CD4-positive, alpha-beta memory T cell (primary cell): ENCODE measurements at places on chromosomes 5 and 9. TPM values are rescaled to one million over a fixed set of nuclear protein-coding genes. Genes with fewer than 3 reads are reported as not detected.
A peak's percentile ranks its signal among the peaks of the same experiment; 100 is the strongest.

Gene PAX5
- polyA plus RNA-seq, result 0.32 TPM

GRCh38 chr5:57304931-57305330 lies 131.1 kb downstream of the GPBP1 start:
- DNase-seq, result no peak
- H3K27ac ChIP-seq, result no peak overlapping the region
- no peak overlapping the region for H3K4me3 ChIP-seq
- no peaks in the 10 kb centered on the region for H3K36me3 ChIP-seq
- H3K27me3 ChIP-seq, result no peaks in the 10 kb centered on the region
- H3K4me1 ChIP-seq, result no peaks in the 10 kb centered on the region

Gene C5orf52
- polyA plus RNA-seq, result not detected

- no peak for DNase-seq
- no peaks in the 10 kb centered on the region for H3K4me1 ChIP-seq
- H3K27me3 ChIP-seq, result no peaks in the 10 kb centered on the region
- no peak overlapping the region for H3K4me3 ChIP-seq
- H3K27ac ChIP-seq, result no peak overlapping the region
These were observed 15.4 kb downstream of the POC5 start for GRCh38 chr5:75701856-75702255.

Gene PHYKPL
- 44.6 TPM for polyA plus RNA-seq

GRCh38 chr5:82419559-82420332 lies 141.6 kb upstream of the RPS23 start:
- H3K27ac ChIP-seq, result no peak overlapping the region
- H3K4me1 ChIP-seq, result peaks cover 4% of the 10 kb centered on the region
- no peaks in the 10 kb centered on the region for H3K27me3 ChIP-seq

- H3K4me1 ChIP-seq, result peaks cover 1% of the 10 kb centered on the region
- H3K36me3 ChIP-seq, result peaks cover 60% of the 10 kb centered on the region
- H3K27me3 ChIP-seq, result no peaks in the 10 kb centered on the region
- H3K27ac ChIP-seq, result no peak overlapping the region
- DNase-seq, result no peak
These were observed 77.7 kb downstream of the RGS3 start for GRCh38 chr9:113541019-113541900.

GRCh38 chr9:126306071-126306647 lies 20.5 kb upstream of the MVB12B start:
- H3K4me3 ChIP-seq, result no peak overlapping the region
- DNase-seq, result no peak
- H3K27me3 ChIP-seq, result no peaks in the 10 kb centered on the region
- H3K36me3 ChIP-seq, result no peaks in the 10 kb centered on the region

Gene HSPA5
- polyA plus RNA-seq, result 253 TPM

DNA sequence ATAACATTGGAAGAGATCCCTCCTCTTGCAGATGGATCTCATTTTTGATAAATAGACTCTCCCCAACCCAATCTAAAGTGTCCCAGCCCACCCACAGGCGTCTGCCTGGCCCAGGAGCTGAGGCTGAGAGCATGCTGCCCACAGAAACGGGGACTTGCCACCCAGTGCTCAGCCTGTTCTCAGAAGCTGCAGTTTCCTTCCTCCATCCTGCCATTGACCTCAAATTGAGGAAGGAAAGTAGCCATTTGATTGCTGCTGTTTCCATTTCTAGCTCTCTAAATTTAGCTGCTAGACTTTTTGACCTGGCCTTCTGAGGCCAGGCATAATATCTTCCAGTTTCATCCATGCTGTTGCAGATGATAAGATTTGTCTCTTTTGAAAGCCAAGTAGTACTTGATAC lies 31.1 kb upstream of the FRMD3 start:
- H3K27ac ChIP-seq, result no peak overlapping the region
- no peak for DNase-seq
- no peaks in the 10 kb centered on the region for H3K4me1 ChIP-seq
- H3K36me3 ChIP-seq, result no peaks in the 10 kb centered on the region

GRCh38 chr9:115204904-115205453 lies 87.0 kb upstream of the TNC start:
- H3K27ac ChIP-seq, result no peak overlapping the region
- H3K36me3 ChIP-seq, result no peaks in the 10 kb centered on the region
- H3K4me3 ChIP-seq, result no peak overlapping the region
- H3K4me1 ChIP-seq, result no peaks in the 10 kb centered on the region

DNA sequence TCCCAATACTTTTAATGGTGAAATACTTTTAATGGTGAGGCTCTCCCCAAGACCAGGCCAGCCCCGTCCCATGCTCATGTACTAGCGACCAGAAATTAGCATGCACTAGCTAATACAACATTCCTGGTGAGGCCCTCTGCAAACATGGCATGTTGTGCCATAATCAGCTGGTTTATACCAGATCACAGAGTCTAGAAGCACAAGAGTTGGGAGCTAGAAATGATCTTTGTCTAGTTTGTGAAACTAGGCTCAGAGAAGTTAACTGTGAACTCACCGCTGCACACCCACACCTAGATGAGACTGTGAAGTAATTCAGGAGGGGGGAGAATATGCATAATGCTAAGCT lies 37.4 kb downstream of the MTMR12 start:
- H3K4me3 ChIP-seq, result no peak overlapping the region
- H3K36me3 ChIP-seq, result peaks cover 35% of the 10 kb centered on the region
- no peaks in the 10 kb centered on the region for H3K27me3 ChIP-seq
- H3K4me1 ChIP-seq, result peaks cover 28% of the 10 kb centered on the region
- no peak overlapping the region for H3K27ac ChIP-seq
- DNase-seq, result no peak

- DNase-seq, result no peak
- peaks cover 12% of the 10 kb centered on the region for H3K36me3 ChIP-seq
- H3K27me3 ChIP-seq, result no peaks in the 10 kb centered on the region
- H3K4me1 ChIP-seq, result no peaks in the 10 kb centered on the region
These were observed 98.4 kb downstream of the PHF2 start for GRCh38 chr9:93674580-93675335.

DNA sequence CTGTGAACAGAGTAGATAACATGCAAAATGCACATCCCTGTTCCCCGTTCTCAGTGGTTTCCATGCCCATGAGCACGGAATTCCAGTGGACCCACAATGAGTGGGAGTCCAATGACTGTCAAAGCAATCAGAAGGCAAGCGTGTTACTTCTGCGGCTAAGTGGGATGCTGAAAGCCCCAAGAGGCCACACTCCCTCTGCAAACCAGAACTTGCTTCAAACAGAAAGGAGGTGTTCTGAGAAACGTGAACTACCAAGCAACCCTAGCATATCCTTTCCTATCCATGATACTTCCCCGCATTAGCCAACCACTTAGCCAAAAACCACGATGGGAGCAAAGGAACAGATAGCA lies 21.7 kb upstream of the MVB12B start:
- H3K27me3 ChIP-seq, result no peaks in the 10 kb centered on the region
- no peaks in the 10 kb centered on the region for H3K36me3 ChIP-seq
- DNase-seq, result no peak

- peak; percentile 73 for DNase-seq
- H3K4me3 ChIP-seq, result peak overlapping the region; percentile 14
- H3K27ac ChIP-seq, result peak overlapping the region; percentile 49
- no peaks in the 10 kb centered on the region for H3K27me3 ChIP-seq
- H3K36me3 ChIP-seq, result no peaks in the 10 kb centered on the region
These were observed 26.9 kb upstream of the CEMIP2 start for GRCh38 chr9:71795097-71795813.

Gene GLRA1
- not detected for polyA plus RNA-seq

- H3K36me3 ChIP-seq, result no peaks in the 10 kb centered on the region
- H3K27ac ChIP-seq, result no peak overlapping the region
- H3K4me3 ChIP-seq, result no peak overlapping the region
These were observed 11.3 kb upstream of the RIOK2 start for GRCh38 chr5:97194366-97194765.

GRCh38 chr9:125088752-125089151 lies 54.6 kb downstream of the SCAI start:
- H3K4me1 ChIP-seq, result no peaks in the 10 kb centered on the region
- no peak overlapping the region for H3K4me3 ChIP-seq
- H3K36me3 ChIP-seq, result no peaks in the 10 kb centered on the region
- H3K27ac ChIP-seq, result no peak overlapping the region
- no peaks in the 10 kb centered on the region for H3K27me3 ChIP-seq

Gene SLC45A2
- polyA plus RNA-seq, result not detected

DNA sequence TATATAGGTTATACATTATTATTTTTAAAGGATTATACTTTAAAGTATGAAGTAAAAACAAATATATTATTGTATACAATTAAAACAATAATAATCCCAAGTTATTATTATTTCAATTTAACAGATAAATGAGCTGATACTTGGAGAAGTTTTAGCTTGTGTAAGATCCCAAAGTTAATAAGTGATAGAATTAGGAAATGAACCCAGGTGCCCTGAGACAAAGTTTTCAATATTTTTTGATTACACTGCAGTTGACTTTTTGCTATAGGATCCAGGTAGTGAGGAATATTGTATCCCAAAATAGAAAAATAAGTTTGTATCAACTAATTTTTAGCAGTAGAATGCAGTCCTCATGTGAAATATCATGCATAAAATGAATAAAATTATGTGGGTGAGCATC lies 543.2 kb upstream of the ZNF608 start:
- DNase-seq, result no peak
- H3K27ac ChIP-seq, result no peak overlapping the region
- H3K4me1 ChIP-seq, result no peaks in the 10 kb centered on the region
- no peaks in the 10 kb centered on the region for H3K27me3 ChIP-seq

- H3K4me1 ChIP-seq, result no peaks in the 10 kb centered on the region
- H3K27ac ChIP-seq, result no peak overlapping the region
- no peaks in the 10 kb centered on the region for H3K36me3 ChIP-seq
- DNase-seq, result no peak
These were observed 443.8 kb downstream of the SPOCK1 start for GRCh38 chr5:137055271-137055872.

DNA sequence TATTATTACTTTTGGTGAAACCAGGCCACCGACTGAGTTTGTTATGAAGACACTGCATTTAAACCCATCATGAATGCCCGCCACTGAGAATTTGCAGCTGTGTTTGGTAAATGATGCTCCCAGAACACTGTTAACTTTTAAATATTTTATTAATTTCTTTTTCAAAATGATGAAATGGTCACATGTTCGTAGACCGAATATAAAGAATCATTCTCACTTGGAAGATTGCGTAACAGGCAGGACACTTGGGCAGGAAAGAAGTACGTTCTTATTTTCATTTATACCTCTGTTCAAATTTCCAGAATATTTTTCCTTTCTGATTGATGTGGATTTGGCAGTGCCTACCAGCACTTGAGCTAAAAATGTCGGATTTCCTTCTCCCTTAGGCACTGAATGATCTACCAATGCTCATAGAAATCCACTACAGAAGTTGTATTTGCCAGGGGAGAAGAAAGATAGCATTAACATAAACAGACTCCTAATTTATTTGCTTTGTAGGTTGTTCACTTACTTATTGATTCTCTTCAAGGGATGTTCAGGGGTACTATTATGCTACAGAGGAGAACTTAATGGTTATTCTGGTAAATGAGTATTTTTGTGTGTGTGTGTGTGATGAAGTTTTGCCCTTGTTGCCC lies 13.8 kb downstream of the CYFIP2 start:
- H3K27me3 ChIP-seq, result no peaks in the 10 kb centered on the region
- no peak for DNase-seq
- H3K36me3 ChIP-seq, result no peaks in the 10 kb centered on the region
- no peak overlapping the region for H3K4me3 ChIP-seq
- no peak overlapping the region for H3K27ac ChIP-seq

DNA sequence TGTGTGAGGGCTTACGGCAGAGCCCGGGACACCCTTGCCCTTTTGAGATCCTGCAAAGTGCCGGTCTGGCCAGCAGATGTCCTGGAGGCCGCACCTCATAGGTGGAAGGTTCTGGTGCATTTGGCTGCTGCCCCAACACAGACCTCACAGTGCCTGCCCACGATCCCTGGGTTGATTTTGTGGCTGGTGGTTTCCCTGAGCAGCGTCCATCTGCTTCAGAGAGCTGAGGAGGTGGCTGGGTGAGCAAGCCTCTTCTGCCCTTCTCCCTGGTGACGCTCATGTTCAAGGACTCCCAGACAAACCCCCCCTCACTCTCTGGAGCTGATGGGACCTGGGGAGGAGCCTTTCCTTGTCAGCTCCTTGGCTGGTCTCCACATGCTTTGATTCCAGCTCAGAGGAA lies 18.9 kb downstream of the BNIP1 start:
- peaks cover 30% of the 10 kb centered on the region for H3K36me3 ChIP-seq
- H3K4me3 ChIP-seq, result no peak overlapping the region

Gene GNAQ
- 18.4 TPM for polyA plus RNA-seq

Gene STPG3
- polyA plus RNA-seq, result not detected

DNA sequence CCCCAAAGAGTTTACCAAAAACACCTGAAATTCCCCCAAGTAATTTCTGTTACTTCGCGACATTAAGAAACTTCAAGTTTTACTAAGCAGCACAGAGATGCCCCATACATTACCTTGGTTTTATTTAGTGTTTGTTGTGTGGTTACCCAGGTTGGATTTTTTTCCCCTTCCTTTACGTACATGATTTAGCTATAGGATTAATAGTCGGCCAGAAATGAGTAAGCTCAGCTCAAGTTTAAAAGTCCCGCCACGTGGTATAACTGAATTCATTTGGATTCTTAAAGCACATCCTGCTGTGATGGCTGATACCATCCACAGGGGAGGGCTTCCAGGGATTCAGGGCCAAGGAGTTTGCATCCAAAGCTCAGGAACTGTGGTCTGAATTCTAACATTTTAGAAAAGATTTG lies 75.9 kb downstream of the DAP start:
- no peaks in the 10 kb centered on the region for H3K4me1 ChIP-seq
- no peak for DNase-seq
- H3K4me3 ChIP-seq, result no peak overlapping the region
- H3K27ac ChIP-seq, result no peak overlapping the region
- H3K27me3 ChIP-seq, result no peaks in the 10 kb centered on the region

DNA sequence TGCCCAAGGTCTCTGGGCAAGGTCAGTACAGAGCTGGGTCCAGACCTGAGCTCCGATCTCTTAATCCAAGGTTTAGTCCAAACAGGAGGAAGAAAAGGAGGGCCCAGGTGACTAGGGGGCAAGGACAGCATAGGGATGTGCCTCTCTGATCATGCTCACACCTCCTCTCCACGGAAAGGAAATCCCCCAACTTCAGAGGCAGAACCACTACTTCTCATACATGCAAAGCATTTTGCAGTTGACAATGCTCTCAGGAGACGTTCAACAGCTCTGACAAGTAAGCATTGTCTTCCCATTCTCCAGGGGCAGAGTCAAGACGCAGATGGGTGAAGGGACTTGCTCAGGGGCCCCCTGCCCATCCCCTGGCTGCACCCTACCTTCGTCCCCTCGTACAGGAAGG lies 8.7 kb upstream of the CORO2A start:
- no peaks in the 10 kb centered on the region for H3K27me3 ChIP-seq
- no peaks in the 10 kb centered on the region for H3K36me3 ChIP-seq
- H3K27ac ChIP-seq, result no peak overlapping the region
- DNase-seq, result no peak

Gene TRIM23
- 12.1 TPM for polyA plus RNA-seq

Gene FOXD4L4
- polyA plus RNA-seq, result not detected

GRCh38 chr5:149268928-149269557 lies 2.6 kb upstream of the AFAP1L1 start:
- no peak for DNase-seq
- H3K27me3 ChIP-seq, result peaks cover 22% of the 10 kb centered on the region
- H3K36me3 ChIP-seq, result no peaks in the 10 kb centered on the region
- H3K4me3 ChIP-seq, result no peak overlapping the region
- no peak overlapping the region for H3K27ac ChIP-seq

Gene PCDHA5
- not detected for polyA plus RNA-seq

Gene SNX30
- polyA plus RNA-seq, result 3.9 TPM

- H3K36me3 ChIP-seq, result no peaks in the 10 kb centered on the region
- no peaks in the 10 kb centered on the region for H3K4me1 ChIP-seq
- DNase-seq, result peak; percentile 82
- H3K4me3 ChIP-seq, result no peak overlapping the region
- no peaks in the 10 kb centered on the region for H3K27me3 ChIP-seq
These were observed 131.8 kb upstream of the CHD1 start for GRCh38 chr5:99060306-99061261.

GRCh38 chr9:19283072-19283710 lies 52.7 kb downstream of the DENND4C start:
- peaks cover 6% of the 10 kb centered on the region for H3K4me1 ChIP-seq
- H3K27ac ChIP-seq, result no peak overlapping the region
- peaks cover 2% of the 10 kb centered on the region for H3K36me3 ChIP-seq
